ENCODE measurements at places on chromosomes 2 and 18.

- H3K36me3 ChIP-seq = no peaks in the 10 kb centered on the region
- H3K4me3 ChIP-seq = no peak overlapping the region
- no peak for DNase-seq
- H3K27ac ChIP-seq = no peak overlapping the region
These were observed 3.1 kb downstream of the SLC14A1 start for GRCh38 chr18:45727068-45727467.

DNA sequence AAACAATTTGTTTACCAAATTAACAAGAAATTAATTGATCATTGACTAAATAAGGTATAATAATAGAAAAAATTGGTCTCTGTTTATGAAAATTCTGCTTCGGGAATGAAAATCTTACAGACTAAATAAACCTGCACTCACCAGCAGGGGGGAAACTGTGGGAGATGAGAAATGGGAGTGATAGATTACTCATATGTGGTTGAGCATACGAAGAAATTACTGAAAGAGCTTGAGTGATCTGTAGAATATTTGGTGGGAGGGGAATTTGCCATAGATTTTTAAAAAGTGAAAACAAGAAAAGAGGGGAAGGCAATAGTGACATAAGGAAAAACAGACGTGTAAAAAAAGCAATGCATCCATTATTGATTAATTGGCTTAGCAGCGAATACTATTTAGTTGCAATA lies 2.2 kb downstream of the HMSD start:
- H3K27me3 ChIP-seq = no peaks in the 10 kb centered on the region
- no peak for DNase-seq
- no peak overlapping the region for H3K27ac ChIP-seq

DNA sequence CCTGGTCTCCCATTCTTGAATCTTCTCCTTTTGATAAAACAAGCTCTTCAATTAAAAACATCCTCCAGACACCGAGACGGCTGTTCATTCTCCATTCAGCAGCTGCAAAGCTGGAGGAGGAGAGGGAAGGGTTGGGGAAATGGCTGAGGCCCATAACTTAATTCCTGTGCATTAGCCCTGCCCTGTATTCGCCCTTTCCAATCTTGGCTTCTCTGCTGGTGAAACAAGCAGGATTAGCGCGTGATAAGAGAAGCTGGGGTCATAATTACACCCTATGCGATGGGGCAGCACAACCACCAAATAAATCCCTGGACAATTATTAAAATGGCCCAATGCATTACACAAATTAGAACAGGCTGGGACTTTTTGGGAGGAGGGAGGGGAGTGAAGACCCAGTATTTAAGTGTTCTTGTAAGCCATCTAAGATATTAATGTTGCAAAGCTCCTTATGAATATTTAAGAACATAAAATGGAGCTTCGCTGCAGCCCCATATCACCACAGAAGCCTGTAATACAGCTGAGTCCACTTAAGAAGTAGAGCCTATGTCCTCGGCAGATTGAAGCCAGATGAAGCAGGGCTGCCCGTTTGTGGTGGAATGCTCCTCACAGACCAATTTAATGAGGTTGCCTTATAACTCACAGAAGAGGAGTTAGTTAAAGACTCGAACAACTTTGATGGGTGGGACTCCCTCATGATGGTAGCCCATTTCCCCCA lies 176.6 kb upstream of the SKOR2 start:
- no peak for DNase-seq
- no peaks in the 10 kb centered on the region for H3K36me3 ChIP-seq
- no peak overlapping the region for H3K27ac ChIP-seq
- no peak overlapping the region for H3K4me3 ChIP-seq
- no peaks in the 10 kb centered on the region for H3K4me1 ChIP-seq

- H3K4me1 ChIP-seq = no peaks in the 10 kb centered on the region
- no peak overlapping the region for H3K27ac ChIP-seq
- no peaks in the 10 kb centered on the region for H3K27me3 ChIP-seq
- H3K4me3 ChIP-seq = no peak overlapping the region
These were observed 254.4 kb upstream of the NCKAP5 start for GRCh38 chr2:133822517-133823225.

GRCh38 chr18:5630900-5631413 lies 87.2 kb upstream of the EPB41L3 start:
- no peak overlapping the region for H3K27ac ChIP-seq
- peaks cover 12% of the 10 kb centered on the region for H3K27me3 ChIP-seq
- H3K36me3 ChIP-seq = no peaks in the 10 kb centered on the region
- peaks cover 4% of the 10 kb centered on the region for H3K4me1 ChIP-seq

DNA sequence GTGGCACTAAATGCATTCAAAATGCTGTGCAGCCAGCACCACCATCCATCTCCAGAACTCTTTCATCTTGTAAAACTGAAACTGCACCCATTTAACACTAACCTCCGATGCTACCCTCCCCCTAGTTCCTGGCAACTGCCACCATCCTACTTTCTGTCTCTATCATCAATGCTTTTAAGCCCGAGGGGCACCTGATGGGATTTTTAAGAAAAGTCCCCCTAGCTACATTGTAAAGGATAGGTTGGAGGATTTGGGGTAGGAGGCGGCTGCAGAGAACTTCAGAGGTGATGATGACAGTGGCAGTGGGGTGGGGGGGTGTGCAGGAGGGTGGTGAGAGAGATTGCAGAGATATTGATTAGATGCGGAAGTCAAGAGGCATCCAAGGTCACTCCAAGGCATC lies 10.8 kb upstream of the YWHAQ start:
- DNase-seq = no peak
- H3K4me1 ChIP-seq = peaks cover 3% of the 10 kb centered on the region
- H3K27me3 ChIP-seq = no peaks in the 10 kb centered on the region
- no peaks in the 10 kb centered on the region for H3K36me3 ChIP-seq
- no peak overlapping the region for H3K27ac ChIP-seq

DNA sequence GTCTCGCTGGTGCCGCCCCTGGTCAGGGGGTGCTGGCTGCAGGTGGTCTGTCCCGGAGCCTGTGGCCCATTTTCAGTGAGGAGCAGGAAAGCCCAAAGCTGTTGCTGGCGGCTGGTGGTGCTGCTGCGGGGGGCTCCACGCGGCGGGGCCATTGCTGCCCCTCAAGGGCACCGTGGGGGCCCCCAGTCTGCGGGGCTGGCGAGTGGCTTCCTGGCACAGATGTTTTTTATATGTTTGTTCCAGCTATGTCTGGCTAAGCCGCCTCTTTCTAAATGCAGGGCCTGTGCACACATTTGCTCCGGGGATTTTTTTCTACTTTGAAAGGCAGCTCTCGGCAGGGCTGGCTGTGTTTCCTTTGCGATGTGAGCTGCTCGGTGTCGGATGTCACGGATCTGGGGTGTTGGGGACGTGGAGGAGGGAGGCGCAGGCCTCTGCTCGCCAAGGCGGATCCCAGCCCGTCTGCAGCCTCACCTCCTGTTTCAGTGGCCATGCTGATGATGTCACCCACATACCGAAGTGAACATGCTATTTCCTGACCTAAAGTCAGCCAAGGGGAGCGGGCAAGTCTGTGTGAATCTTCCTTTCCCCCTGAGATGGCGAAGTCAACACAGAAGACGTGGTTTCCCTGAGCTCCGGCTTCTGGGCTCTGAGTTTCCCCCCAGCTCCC lies 112.0 kb upstream of the CTDP1 start:
- no peak overlapping the region for H3K4me3 ChIP-seq
- H3K4me1 ChIP-seq = no peaks in the 10 kb centered on the region
- no peak for DNase-seq
- H3K36me3 ChIP-seq = no peaks in the 10 kb centered on the region
- no peak overlapping the region for H3K27ac ChIP-seq

GRCh38 chr2:205787761-205788160 lies 105.5 kb downstream of the NRP2 start:
- H3K36me3 ChIP-seq = no peaks in the 10 kb centered on the region
- no peak overlapping the region for H3K4me3 ChIP-seq
- DNase-seq = no peak
- no peaks in the 10 kb centered on the region for H3K4me1 ChIP-seq
- H3K27ac ChIP-seq = no peak overlapping the region

DNA sequence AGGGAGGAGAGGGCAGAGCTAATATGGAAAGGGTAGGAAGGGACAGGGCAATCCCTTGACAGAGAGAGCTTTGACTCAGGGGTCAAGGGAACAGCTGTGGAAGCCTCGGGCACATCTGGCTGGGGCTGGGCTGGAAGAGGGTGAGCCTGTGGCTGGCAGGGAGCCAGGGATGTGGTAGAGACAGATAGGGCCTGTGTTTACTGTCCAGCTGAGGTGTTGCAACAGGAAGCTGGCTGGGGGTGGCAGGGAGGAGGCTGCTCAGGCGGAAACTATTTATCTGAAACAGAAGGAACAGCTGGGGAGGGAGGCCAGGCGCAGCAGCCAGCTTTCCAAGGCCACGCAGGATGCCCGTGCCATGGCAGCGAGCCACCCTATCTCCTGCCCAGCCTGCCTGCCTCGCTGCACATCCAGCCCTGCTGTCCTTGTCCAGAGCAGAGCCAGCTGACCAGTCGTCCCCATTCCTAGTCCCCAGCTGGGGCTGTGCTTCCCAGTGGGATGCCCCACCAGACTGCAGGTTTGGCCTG lies 264.7 kb downstream of the CYP26B1 start:
- no peaks in the 10 kb centered on the region for H3K4me1 ChIP-seq
- H3K36me3 ChIP-seq = no peaks in the 10 kb centered on the region
- DNase-seq = no peak

DNA sequence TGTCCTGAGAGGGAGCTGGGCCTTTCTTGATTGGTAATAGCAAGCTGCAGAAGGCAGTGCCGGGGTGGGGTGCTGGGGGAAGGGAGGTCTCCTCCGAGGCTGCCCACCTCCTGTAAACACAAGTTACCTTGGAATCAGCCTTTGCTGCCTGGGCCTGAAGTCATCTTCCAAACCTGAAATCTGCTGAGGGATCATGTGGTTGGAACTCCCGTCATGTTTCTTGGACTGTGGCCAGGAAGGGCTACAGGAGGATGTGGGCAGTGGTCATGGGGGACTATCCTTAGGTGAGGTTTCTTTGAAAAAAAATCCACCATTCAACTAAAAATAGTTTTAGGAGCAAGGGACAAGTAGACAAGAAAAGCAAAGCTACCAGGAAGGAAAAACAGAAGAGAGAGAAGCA lies 74.2 kb downstream of the CDK15 start:
- no peak overlapping the region for H3K27ac ChIP-seq
- H3K4me1 ChIP-seq = no peaks in the 10 kb centered on the region
- H3K27me3 ChIP-seq = peaks cover 3% of the 10 kb centered on the region
- DNase-seq = no peak
- H3K4me3 ChIP-seq = no peak overlapping the region
- H3K36me3 ChIP-seq = no peaks in the 10 kb centered on the region

- H3K36me3 ChIP-seq = no peaks in the 10 kb centered on the region
- no peak for DNase-seq
- no peak overlapping the region for H3K4me3 ChIP-seq
- no peaks in the 10 kb centered on the region for H3K4me1 ChIP-seq
- H3K27me3 ChIP-seq = no peaks in the 10 kb centered on the region
These were observed 370.4 kb downstream of the CLIP4 start for GRCh38 chr2:29485631-29486030.

- no peaks in the 10 kb centered on the region for H3K27me3 ChIP-seq
- no peaks in the 10 kb centered on the region for H3K36me3 ChIP-seq
- peak; percentile 56 for DNase-seq
- H3K27ac ChIP-seq = peak overlapping the region; percentile 32
- H3K4me1 ChIP-seq = peaks cover 17% of the 10 kb centered on the region
- H3K4me3 ChIP-seq = peak overlapping the region; percentile 4
These were observed 49.5 kb downstream of the SPRED2 start for GRCh38 chr2:65382776-65383357.

- H3K27ac ChIP-seq = no peak overlapping the region
- no peaks in the 10 kb centered on the region for H3K36me3 ChIP-seq
- H3K4me3 ChIP-seq = no peak overlapping the region
- no peaks in the 10 kb centered on the region for H3K4me1 ChIP-seq
- H3K27me3 ChIP-seq = no peaks in the 10 kb centered on the region
These were observed 84.0 kb upstream of the NEUROD1 start for GRCh38 chr2:181764095-181764963.

GRCh38 chr2:10810202-10811161 lies 2.1 kb downstream of the PDIA6 start:
- H3K27me3 ChIP-seq = no peaks in the 10 kb centered on the region
- H3K36me3 ChIP-seq = no peaks in the 10 kb centered on the region
- peak overlapping the region; percentile 81 for H3K27ac ChIP-seq
- peaks cover 25% of the 10 kb centered on the region for H3K4me1 ChIP-seq
- DNase-seq = no peak
- H3K4me3 ChIP-seq = peak overlapping the region; percentile 79

DNA sequence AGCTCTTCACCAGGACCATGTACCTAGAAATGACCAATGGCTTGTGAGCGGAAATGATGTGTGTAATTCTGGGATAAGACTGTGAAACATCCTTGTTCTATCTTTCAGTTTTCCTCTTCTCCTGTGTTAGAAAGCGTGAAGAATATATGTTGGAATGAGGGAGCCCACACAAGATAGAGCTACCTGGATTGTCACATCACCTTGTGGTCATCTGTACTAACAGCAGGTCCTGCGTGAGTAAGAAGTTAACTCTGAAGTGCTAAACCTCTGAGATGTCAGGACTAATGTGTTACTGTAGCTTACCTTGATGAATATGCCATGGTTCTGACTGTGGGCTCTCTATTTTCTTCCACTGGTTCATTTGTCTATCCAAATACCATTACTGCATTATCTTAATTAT lies 75.6 kb downstream of the FASTKD2 start:
- no peak overlapping the region for H3K27ac ChIP-seq
- no peaks in the 10 kb centered on the region for H3K36me3 ChIP-seq
- H3K4me1 ChIP-seq = no peaks in the 10 kb centered on the region

Data from effector memory CD4-positive, alpha-beta T cell (primary cell).